ENCODE measurements at places on chromosomes 4 and X.
A peak's percentile ranks its signal among the peaks of the same experiment; 100 is the strongest.

- no peak for DNase-seq
These were observed 547.0 kb downstream of the STIM2 start for GRCh38 chr4:27407616-27408015.

DNA sequence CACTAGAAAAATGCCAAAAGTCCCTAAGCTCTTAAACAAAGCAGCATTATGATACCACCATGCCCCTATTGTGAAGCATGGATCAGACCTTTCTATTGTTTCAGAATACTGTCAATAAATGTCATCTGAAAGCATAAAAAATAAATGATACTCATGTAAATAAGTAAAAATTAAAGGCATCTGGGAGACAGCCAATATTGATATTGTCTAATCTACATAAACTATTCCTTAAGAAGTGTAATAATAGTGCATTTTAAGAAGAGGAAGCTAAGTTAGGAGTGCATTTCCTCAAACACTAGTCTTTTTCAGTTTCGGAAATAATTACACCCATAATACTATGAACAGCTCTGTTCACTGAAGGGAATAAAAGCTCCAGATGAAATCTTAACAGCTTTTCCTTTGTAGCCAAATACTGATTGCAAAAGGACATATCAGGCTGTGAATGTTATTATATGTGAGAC, 181.6 kb downstream of the SPOCK3 start:
- DNase-seq, result no peak

DNA sequence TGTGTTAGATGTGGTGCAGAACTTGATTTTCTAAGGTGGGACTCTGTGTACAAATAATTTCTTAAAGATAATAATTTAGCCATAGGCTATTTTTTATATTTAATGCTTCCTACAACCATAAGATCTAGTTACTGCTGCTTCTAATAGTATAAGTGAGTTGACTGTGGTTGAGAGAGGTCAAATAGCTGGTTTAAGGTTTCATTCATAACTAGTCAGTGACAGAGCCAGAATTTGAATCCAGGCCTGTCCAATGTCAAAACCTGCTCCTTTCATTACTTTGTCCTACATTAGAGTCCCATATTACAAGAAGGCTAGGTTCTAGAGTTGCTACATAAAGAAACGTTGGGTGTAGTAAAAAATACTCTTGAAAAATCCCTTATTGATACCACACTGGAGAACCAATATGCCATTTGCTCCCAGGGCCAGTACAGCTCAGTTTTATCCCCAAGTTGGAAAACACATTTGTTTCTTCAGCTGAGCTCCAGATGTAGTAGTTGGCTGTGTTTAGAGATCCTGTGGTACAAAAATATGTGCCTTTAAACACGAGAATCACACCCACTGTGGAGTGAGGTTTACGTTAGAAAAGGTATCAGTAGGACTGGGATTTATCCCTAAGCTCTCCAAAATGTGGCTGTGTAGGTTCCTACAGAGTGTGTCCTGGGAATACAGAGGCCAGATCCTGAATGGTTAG, 84.3 kb downstream of the REPS2 start:
- DNase-seq, result no peak

DNA sequence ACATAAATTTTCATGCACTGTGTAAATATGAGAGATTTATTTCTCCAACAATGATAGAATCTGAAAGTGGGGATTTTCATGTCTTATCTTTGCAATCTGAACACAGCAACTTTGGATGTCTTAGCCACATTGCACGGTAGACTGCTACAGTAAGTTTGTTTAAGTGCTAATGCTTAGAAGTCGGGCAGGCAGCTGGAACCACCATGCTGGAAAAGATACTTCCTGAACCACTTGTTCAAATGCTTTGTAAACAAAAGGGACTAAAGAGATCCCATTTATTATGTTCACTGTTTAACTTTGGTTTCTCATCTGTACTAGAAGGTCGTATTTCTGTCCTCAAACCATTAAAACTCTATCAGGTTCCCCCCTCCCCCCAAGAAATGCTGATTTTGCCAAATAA, 555.9 kb upstream of the DIPK2B start:
- peak; percentile 27 for DNase-seq

DNA sequence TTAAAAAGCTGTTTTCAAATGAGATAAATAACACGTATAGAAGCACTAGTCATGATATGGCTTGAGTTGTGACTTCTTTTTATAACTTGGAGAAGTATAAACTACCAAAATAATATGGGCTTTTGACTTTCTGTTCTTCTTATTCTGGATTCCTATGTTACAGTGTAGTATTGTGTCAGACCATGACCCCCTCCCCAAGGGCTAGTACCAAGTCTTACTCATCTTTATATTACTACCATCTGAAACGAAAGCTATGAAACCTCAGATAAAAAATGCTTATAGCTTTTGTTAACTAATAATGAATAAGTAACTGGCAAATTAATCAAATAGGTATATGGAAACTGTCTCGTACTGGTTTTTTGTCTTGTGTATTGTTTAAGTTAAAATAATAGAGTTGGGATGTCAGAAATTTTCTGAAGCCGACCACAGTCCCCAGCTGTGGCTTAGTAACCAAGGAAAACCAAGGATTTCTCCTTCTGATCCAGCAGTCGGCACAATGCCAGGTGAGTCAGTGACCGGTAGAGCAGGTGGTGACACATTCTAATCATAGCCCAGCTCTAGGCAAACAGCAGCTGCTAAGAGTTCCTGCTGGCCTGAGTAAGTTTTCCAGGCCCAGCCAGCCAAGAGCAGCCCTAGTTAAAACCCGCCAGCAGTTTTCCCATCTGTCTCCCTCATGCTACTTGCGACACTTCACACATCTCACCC, 163.3 kb upstream of the PRDX4 start:
- no peak for DNase-seq

- no peak for DNase-seq
These were observed 2.5 kb downstream of the PPBP start for GRCh38 chr4:73985528-73985852.

DNA sequence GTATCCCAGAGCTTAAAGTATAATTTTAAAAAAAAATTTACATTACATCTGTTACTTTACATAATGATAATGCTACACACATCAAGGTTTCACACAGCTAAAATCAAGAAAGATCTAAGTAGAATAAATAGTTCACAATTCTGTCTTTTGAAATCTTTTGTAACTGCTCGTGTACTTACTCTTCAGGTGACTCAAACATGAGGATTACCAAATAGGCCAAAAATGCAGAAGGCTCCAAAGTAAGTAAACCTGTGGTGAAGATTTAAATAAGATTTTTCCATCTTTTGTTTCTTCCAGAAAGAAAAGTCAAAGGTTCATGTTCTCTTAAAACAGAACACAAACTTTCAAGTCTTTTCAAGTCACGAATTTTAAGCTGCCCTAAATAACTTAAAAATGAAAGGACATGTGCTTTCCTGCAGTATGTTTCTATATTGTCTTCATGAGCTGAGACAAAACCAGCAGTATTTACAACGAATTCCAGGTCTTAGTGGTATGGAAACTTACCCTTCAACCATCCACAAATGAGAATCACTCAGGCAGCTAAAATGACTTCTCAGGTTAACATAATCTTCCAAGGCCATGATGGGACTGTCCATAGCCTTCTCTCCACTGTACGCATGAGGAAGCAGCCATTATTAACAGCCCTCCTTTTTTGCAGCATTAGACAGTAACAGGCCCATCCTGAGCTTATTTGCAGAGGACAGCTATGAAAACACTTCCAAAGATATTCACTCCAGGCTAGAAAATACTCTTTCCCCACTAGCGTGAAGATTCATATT, 172.8 kb upstream of the EDNRA start:
- no peak for DNase-seq

DNA sequence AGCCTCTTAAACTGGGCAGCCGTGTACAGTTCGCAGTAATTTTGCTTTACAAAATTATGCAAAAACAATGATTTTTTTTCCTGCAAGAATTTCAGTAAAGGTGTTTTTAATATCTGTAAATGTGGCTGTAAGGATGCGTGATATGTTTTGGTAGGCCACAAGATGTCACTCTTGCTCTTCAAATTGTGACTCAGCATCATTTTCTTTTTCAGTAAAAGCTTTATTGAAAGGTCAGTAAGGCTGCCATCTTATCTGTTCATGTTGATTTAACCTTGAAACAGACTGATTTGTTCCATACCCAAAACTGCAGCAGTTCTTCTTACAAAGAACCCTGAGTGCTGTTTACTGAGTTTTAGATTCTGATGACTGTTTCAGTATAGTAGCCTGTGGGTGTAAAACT, 39.9 kb downstream of the TXLNG start:
- peak; percentile 57 for DNase-seq
